ENCODE measurements at places on chromosomes 3 and 15. TPM values are rescaled to one million over a fixed set of nuclear protein-coding genes. Genes with fewer than 3 reads are reported as not detected.

Gene GPR160
- 27.9 TPM for total RNA-seq

Gene SLC28A2
- total RNA-seq = not detected

Gene SUCLG2
- total RNA-seq = 58.1 TPM

Gene CFAP100
- not detected for total RNA-seq

Gene P3H2
- 12.3 TPM for total RNA-seq

Gene SPATA12
- 0.29 TPM for total RNA-seq

Gene RASL12
- total RNA-seq = 20.3 TPM

GRCh38 chr3:37475435-37475834, 301.1 kb upstream of the LRRFIP2 start:
- no peak for DNase-seq
- no peaks in the 10 kb centered on the region for H3K27me3 ChIP-seq
- H3K27ac ChIP-seq = no peak overlapping the region
- no peaks in the 10 kb centered on the region for H3K4me1 ChIP-seq
- no peaks in the 10 kb centered on the region for H3K36me3 ChIP-seq

- H3K4me1 ChIP-seq = no peaks in the 10 kb centered on the region
- H3K36me3 ChIP-seq = no peaks in the 10 kb centered on the region
- no peaks in the 10 kb centered on the region for H3K27me3 ChIP-seq
- no peak overlapping the region for H3K27ac ChIP-seq
- no peak overlapping the region for H3K4me3 ChIP-seq
- DNase-seq = no peak
Measured at GRCh38 chr15:57769266-57769665, 62.8 kb downstream of the POLR2M start.

DNA sequence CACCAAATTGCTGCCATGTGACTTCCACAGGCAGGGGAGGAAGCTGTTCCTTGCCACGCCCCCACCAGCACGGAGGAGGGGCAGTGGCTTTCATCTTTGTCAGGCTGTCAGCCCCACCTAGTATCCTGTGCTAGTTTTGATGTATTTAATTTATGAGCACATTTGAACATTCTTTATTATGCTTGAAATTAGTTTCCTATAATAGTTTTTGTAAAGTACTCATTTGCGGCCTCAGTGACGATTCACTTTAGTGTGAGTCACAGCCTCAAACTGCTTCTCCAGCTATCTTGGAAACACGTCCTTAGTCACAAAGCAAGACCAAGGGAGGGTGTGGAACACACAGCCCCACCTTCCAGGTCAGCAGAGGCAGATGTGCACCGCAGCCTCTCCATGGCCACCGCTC, 239.9 kb upstream of the ATP10A start:
- no peaks in the 10 kb centered on the region for H3K36me3 ChIP-seq
- no peak for DNase-seq
- H3K4me1 ChIP-seq = no peaks in the 10 kb centered on the region
- H3K27me3 ChIP-seq = no peaks in the 10 kb centered on the region
- no peak overlapping the region for H3K4me3 ChIP-seq

DNA sequence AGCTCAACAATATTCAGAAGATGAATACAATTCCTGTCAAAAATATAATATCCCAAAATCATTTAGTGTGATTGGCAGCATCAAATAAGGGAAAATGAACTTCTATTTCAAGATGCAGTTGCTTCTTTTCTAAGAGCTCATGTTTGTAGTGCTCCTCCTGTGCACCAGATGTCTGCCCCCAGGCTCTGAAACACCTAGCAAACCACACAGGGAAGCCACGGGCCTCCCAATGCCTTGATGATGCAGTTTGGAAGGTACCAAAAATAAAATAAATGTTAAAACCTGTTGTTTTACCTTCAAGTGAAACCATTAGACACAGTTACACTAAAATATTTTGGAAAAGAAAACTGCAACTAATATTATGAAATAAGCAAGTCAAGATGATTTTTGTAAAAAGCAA, 22.2 kb downstream of the CFAP20DC start:
- DNase-seq = no peak
- no peaks in the 10 kb centered on the region for H3K36me3 ChIP-seq
- no peaks in the 10 kb centered on the region for H3K4me1 ChIP-seq
- H3K27ac ChIP-seq = no peak overlapping the region
- no peaks in the 10 kb centered on the region for H3K27me3 ChIP-seq

- no peak overlapping the region for H3K27ac ChIP-seq
- H3K36me3 ChIP-seq = no peaks in the 10 kb centered on the region
- DNase-seq = no peak
- no peaks in the 10 kb centered on the region for H3K4me1 ChIP-seq
- H3K4me3 ChIP-seq = no peak overlapping the region
Measured at GRCh38 chr3:38102444-38102814, 34.5 kb downstream of the ACAA1 start.

DNA sequence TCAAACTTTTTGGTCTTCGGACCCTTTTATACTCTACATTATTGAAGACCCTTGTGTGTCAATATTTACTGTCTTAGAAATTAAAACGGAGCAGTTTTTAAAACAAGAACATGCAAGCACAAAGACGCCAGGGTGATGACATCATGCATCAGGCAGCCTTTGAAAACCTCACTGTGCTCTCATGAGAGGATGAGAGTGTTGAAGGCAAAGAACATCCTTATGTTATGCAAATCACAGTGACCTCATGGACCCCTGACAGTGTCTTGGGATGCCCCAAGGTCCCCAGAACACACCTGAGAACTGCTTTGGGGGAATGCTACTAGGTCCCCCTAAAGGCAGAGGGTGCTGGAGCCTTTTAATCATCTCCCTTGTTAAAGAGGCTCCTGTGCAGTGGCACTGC, 51.6 kb downstream of the CHDH start:
- H3K36me3 ChIP-seq = no peaks in the 10 kb centered on the region
- H3K27me3 ChIP-seq = no peaks in the 10 kb centered on the region
- H3K27ac ChIP-seq = no peak overlapping the region
- H3K4me1 ChIP-seq = no peaks in the 10 kb centered on the region
- DNase-seq = no peak

DNA sequence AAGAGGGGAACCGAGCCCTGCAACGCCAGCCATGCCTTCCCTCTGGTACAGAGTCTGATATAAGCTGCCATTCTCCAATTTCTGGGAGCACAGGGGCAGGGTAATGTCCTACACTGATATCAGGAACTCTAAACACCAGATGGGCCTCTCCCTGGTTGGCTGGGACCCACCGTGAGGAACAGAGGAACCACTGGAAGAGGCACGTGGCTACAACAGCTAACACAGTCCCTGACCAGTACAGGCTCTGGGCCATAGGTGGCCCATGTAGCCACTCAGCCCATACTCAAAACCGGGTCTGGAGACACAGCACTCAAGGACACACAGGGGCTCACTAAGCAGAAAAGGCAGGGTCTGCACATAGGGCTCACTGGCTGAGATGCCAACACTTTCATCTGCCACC, 13.9 kb downstream of the NUP210 start:
- H3K4me1 ChIP-seq = no peaks in the 10 kb centered on the region
- no peak overlapping the region for H3K4me3 ChIP-seq
- H3K36me3 ChIP-seq = no peaks in the 10 kb centered on the region
- DNase-seq = no peak
- no peak overlapping the region for H3K27ac ChIP-seq
- H3K27me3 ChIP-seq = no peaks in the 10 kb centered on the region

DNA sequence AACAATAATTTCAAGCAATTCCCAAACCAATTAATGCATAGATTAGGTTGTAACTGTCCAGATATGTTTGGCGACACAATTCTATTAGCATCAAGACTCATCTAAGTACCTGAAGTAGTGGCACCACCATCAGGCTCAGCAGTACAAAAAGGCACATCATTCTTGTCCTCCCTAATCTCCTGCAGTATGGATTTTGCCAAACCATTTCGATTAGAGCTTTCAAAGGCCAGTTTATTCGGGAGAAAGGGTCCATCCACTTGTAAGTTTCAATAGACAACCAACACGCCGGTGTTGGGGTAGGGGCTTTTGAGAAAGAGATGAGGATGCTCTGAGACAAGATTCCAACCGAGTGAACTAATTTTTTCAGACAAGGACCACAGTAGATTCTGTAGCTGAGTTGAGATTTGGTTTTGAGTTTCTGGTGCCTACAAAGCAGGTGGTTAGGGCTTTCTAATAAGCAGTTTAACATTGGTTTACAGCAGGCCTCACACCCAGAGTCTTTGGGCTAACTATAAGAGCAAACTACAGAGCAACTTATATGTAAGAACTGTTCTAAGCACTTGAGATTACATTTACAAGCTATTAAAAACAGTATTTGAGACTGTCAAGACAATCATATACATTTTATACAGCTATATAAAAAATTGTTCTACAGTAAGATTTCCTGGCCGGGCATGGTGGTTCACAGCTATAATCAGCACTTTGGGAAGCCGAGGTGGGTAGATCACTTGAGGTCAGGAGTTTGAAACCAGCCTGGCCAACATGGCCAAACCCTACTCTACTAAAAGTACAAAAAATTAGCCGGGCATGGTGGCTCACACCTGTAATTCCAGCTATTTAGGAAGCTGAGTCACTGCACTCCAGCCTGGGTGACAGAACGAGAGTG, 4.5 kb downstream of the RPL22L1 start:
- peaks cover 5% of the 10 kb centered on the region for H3K36me3 ChIP-seq
- H3K27me3 ChIP-seq = no peaks in the 10 kb centered on the region
- no peak overlapping the region for H3K27ac ChIP-seq
- H3K4me3 ChIP-seq = no peak overlapping the region
- no peak for DNase-seq

DNA sequence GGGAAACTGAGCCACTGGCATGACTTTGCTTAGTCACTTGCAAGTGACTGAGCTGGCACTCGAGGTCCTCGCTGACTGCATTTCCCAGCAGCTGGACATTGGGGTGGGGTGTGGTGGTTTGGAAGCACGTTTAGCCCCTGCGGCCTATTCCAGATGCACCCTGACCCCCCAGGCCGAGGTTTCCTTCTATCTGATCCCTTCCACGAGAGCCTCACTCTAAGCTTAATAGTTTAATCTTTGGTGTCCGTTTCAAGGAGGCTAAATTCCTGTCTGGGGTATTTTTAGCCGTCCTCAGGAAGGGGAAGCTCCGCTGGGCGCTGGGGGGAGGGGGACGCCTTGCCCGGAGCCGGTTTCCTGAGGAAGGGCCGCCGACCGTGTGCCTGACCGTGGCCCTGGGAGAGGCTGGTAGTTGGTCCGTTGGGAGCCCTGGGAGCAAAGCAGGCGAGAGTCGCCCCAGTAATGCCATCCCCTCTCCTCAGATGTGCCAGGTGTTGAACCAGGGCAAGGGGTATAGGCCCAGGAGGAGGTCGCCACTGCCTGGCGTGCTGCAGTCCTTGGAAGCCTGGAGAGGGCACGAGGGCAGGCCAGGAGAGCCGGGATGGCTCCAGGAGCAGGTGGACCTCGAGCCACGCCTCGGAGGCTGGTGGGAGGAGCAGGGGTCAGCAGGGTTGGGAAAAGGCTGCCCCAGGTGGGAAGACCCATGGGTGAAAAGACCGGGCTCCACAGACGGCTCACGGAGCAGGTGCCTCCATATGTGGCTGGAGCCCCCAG, 37.2 kb downstream of the IDH2 start:
- H3K27ac ChIP-seq = peak overlapping the region; percentile 89
- no peaks in the 10 kb centered on the region for H3K27me3 ChIP-seq
- no peak for DNase-seq
- no peaks in the 10 kb centered on the region for H3K4me1 ChIP-seq

DNA sequence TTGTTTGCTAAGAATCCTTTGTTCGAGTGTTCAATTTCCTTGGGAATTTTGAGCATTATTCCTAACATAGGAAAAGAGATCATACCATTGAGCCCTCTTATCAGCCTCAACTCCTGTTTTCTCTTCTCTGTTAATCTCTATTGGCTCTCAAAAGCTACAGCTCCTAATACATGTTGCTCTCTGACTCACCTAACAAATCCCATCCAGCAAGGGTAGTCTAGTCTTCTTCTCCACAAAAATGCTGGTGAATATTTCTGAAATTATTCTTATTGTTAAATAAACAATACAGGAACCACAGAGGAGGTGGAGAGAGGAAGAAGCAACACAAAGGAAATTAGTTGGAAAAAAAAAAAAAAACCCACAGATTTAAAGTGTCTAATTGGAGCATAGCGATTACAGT, 325.8 kb upstream of the NAALADL2 start:
- H3K27me3 ChIP-seq = no peaks in the 10 kb centered on the region
- no peaks in the 10 kb centered on the region for H3K4me1 ChIP-seq
- no peaks in the 10 kb centered on the region for H3K36me3 ChIP-seq
- no peak overlapping the region for H3K4me3 ChIP-seq

DNA sequence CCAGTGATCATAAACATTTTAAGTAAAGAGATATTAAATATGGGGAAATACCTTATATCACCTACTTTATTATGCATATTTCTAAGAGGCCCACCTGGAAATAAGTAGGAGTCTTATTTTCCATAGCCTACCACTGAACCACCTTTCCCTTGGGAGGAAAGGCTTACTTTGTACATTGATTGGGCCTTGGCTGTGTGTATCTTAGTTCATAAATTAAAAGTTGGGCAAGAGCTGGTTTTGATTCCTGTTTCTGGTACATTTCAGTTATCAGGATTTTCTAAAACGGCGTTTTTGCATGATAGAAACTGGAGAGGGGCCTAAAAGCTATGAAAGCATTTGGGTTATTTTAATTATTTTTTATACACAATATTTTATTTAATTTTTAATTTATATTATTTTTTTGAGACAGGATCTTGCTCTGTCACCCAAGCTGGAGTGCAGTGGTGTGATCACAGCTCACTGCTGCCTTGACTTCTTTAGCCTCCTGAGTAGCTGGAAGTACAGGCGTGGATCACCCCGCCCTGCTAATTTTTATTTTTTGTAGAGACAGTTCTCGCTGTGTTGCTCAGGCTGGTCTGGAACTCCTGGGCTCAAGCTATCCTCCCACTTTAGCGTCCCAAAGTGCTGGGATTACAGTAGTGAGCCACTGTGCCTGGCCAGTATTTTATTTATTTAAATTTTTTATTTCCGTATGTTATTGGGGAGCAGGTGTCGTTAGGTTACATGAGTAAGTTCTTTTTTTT, 2.6 kb downstream of the GMPS start:
- H3K4me3 ChIP-seq = no peak overlapping the region
- H3K27ac ChIP-seq = no peak overlapping the region
- no peak for DNase-seq
- H3K4me1 ChIP-seq = no peaks in the 10 kb centered on the region
- no peaks in the 10 kb centered on the region for H3K36me3 ChIP-seq

- DNase-seq = no peak
Measured at GRCh38 chr15:71080166-71080565, 35.1 kb upstream of the THSD4 start.

DNA sequence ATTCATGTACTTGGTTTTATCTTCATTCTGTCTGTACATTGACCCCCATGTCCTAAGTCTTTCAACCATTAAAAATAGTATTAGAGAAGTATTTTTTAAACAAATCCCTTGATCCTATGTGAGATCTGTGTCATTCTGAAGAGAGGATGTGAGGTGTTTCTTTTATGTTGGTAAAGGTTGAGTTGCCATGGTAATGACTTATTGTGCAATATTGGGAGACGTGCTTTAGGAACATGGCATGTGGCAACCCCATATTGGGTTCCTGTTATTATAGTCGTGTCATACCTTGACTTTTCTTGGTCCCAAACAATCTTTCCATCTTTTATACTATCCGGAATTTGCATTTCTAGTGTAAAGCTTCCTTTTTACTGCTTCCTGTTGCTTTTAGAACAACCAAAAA, 203.1 kb downstream of the KCNAB1 start:
- no peaks in the 10 kb centered on the region for H3K36me3 ChIP-seq
- H3K27ac ChIP-seq = no peak overlapping the region
- H3K4me3 ChIP-seq = no peak overlapping the region

- no peak overlapping the region for H3K4me3 ChIP-seq
- no peaks in the 10 kb centered on the region for H3K27me3 ChIP-seq
Measured at GRCh38 chr15:30023798-30024295, 58.9 kb upstream of the GOLGA8J start.

Data from breast epithelium (tissue), 4 donors.